Activated CD4-positive, alpha-beta T cell treated with anti-CD3 and anti-CD28 coated beads for 36 hours (primary cell): ENCODE measurements at places on chromosomes 7 and 10. TPM values are rescaled to one million over a fixed set of nuclear protein-coding genes. Genes with fewer than 3 reads are reported as not detected.

Gene FAM200A
- total RNA-seq: 5.5 TPM

Gene PAPOLB
- total RNA-seq: not detected

Gene COX15
- total RNA-seq: 28.1 TPM

Gene TDRD1
- 0.25 TPM for total RNA-seq

Gene SLC37A3
- 55.5 TPM for total RNA-seq

Gene CALML3
- not detected for total RNA-seq

Gene TMEM236
- total RNA-seq: 0.02 TPM

Gene PRRT4
- 0.39 TPM for total RNA-seq

Gene TAS2R4
- total RNA-seq: 0.62 TPM

Gene KCNH2
- total RNA-seq: 0.48 TPM
